Left lobe of liver (tissue), 2 donors: ENCODE measurements at places on chromosomes 16 and 17.
A peak's percentile ranks its signal among the peaks of the same experiment; 100 is the strongest.

DNA sequence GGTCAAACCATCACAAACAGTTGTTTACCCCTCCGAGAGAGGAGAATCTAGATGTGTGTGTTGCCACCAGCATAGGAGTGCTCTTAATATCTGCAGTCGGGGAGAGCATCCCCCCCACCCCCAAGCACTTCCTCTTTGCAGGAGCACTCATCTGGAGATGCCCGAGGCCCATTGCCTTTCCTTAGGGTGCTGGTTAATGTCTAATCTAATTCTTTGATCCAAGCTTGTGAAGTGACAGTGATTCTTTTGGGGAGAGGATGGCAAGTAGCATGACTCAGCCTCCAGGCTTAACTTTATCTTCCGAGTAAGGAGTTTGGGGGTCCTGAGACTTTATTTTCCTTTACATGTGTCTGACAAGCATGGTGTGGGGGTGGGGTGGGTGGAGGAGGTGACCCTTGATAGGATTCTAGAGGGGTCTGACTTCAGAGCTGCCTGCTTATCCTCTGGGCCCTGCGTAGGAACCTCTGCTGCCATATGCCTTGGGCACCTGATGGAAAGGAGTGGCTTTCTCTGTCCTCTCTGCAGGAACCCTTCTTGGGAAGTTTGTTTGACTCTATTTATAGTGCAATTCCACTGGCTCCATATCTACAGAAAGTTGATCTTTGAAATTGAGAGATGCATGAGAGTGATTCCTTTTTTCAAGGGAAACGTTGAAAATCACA is 207.1 kb downstream of the SPECC1 start:
- no peak for DNase-seq

DNA sequence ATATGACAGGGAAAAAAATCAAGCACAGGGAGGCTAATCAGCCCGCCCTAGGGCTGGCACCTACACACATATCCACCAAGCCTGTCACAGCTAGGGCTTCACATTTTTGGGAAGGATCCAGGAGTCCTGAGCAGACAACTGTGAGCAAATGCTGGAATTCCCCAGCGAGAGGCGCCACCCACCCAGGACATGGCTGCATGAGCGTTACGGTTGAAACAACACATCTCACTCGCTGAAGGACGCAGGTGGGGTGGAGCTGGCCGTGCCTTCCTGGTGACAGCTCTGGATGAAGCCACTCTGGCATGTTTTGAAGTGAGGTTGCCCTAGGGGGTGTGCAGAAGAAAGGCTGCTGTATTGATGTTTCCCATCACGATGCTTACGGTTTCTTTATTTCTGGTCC is 315.1 kb upstream of the EEF2KMT start:
- no peak for DNase-seq

- DNase-seq: peak; percentile 97
These were observed at the start of gene PFAS for GRCh38 chr17:8248751-8249607. PFAS (plus strand) TSS chr17:8249289; CDS start chr17:8253938, 4,649 bp downstream.

- no peak for DNase-seq
These were observed 1.6 kb downstream of the ZNF423 start for GRCh38 chr16:49854188-49854795.

DNA sequence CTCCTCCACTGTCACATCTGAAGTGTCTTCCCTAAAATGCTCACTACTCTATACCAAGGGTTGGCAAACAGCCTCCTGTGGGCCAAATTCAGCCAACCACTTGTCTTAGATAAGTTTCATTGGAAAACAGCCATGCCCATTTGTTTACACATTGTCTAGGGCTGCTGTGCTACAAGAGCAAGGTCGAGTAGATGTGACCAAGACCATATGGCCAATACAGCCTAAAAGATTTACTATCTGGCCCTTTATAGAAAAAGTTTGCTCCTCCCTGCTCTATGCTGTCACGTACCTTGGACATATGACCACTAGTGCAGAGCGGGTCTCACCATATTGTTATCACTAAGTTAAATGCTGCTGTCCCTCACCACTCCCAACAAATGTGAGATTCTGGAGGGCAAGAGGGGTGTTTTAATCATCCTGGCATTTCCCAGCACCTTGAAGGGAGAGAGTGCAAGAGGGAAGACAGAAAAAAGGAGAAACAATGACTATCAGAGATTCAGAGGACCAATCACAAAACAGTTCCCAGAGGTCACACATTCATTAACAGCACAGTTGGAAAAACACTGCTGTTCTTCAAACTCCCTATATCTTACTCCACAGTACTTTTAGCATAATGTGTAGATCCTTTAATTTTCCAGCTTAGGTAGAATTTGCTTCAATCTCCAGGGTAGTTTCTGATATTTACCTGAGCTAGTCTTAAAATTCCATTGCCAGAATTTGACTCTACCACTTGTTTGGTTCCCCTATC is 13.2 kb downstream of the LSM12 start:
- DNase-seq: no peak
